ENCODE measurements at places on chromosomes 2 and 18.

- no peak for DNase-seq
Observed at GRCh38 chr2:218710334-218710686, 325 bp upstream of the TTLL4 start.

- no peak for DNase-seq
Observed at GRCh38 chr2:100817388-100817985, 2.5 kb upstream of the NPAS2 start.

DNA sequence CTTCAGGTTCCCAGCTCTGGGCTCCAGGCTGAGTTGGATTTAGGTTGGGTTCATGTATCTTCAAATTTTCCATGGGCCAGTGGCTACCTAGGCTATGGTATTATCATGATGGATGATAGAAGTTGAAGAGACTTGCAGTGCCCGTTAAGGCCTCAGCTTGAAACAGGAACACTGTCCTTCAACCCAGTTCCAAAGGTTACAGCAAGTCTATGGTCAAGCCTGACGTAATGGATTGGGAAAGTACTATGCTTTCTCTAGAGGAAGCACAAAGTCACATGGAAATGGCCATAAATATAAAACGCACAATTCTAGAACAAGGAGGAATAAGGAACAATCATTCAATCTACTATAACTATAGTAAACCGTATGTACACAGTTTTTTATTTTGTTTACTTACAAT lies 593.2 kb downstream of the ZEB2 start:
- no peak for DNase-seq

GRCh38 chr2:162261032-162261945 lies 18.0 kb upstream of the FAP start:
- DNase-seq: no peak

DNA sequence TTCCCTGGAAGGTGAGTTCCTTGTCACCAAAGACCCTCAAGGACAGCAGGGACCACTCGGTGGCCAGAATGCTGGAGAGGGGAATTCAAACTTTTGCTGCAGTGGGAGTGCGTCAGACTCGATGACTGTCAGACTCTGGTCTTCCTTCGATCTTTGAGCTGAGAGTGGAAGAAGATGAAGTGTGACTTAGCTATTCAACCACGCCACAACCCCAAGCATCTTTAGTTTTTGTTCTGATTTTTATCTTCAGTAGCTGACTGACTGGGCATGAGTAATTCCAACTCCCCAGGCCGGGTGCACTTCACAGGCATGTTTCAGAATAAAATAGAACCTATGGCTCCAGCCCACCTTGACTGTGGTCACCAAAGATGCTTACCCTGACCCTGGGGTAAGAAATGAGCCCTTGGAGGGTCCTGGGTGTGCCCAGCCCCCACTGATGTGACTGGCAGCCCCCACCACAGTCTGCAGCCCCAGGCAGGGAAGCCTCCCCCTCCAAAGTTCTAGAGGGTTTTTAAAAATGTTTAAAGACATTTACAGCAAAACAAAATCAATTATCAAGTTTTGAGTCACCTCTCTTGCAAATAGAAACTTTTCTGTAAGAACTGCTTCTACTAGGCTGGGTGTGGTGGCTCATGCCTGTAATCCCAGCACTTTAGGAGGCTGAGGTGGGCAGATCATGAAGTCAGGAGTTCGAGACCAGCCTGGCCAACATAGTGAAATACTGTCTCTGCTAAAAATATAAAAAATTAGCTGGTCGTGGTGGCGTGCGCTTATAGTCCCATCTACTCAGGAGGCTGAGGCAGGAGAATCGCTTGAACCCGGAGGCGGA lies 24.9 kb upstream of the YWHAQ start:
- DNase-seq: peak; percentile 52

DNA sequence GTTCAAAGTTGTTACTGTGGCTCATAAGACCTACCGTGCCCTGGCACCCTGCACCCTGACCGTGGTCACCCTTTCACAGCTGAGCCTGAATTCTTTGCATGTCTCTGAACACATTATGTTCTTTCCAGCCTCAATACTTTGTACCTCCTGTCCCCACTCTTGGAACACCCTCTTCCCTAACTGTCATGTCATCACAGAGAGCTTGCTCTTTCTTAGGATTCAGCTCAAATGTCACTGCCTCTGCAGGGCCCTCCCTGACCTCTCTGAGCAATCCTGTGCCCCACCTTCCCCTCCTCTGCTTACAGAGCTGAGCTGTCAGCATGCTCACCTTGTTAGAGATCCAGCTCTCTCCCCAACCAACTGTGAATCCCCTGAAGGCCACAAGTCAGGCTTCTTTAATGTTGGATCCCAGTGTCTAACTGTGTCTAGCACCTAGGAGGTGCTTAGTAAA lies 15.0 kb downstream of the PRKAG3 start:
- no peak for DNase-seq

DNA sequence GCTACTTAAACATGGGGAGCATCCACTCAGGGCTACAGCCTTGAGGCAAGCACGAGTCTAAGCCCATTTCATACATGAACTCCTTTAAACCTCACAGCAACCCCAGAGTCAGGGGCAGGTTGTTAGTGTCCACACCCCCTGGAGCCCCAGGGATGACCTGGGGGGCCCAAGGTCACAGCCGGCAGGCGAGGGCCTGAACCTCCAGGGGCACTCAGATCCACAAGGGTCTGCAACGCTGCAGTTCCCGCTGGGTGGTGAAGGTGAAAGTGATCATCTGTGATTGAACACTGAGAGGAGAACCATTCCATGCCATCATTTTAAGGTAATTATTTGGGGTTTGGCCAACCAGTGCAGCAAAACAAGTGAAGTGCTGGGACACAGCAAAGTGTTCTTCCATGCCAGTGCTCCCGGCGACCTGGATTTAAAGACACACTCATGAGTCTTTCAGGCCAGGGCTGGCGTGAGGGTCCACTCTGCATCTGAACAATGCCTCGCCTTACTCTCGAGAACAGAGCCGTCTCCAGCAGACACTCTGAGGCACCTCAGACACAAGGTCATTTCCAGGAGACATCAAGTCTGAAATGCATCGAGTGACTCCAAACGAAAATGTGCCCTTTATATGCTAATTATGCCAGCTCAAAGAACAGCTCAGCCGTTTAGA lies 61.6 kb upstream of the SNTG2 start:
- DNase-seq: no peak

- no peak for DNase-seq
Observed at GRCh38 chr2:242030858-242031257, 161.3 kb downstream of the RTP5 start.

DNA sequence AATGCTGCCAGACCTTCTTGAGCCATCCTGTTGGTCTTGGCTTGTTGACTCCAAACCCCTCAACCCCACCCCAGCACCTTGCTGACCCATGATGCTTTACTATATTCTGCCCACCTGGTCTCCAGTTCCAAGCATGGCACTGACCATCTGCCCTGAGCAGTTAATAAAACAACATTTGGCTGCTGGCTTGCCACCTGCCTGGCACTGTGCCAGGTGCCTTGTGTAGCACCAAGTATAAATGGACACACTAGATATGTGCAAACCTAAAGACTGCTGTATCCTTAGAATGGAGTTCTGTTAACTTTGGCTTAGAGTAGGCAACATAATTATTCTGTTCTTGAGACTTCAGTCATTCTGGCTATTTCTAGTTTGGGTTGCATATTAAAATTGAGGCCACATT lies 91.4 kb downstream of the ACSL3 start:
- no peak for DNase-seq

DNA sequence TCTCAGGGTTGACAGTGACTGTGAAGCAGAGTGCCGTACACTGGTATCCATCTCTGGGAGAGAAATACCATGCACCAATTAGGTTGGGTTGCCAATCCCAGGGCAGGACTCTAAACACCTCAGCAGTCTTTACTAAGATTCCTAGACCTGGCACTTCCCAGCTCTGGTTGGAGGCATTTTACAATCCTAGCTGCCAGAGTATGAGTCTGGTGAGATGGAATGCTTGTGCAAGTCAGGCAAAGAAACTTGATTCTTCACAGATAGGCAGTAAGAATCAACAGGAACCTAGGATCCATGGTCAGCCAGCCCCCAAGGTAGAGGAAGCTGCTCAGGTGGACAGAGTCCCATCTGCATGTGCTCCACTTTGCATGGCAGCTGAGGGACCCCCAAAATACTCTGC lies 6.0 kb upstream of the UGT1A5 start:
- DNase-seq: no peak

DNA sequence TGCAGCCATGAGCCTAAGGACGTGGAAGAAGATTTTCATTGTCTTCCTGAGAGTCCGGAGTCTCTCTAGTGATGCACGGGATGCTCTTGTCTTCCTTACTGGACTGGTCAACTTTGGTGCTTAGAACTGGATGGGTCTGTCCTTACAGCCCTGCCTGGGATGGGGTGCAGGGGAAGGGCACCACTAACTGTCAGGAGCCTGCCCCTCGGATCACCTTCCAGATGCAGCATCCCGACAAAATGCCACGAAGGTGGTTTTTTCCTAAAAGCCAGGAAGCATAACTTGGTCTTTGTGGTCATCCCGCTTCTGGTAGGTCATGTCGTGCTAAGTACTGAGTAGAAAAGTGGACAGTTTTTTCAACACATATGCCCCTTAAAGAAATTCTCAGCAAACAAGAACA lies 207.4 kb upstream of the TWIST2 start:
- DNase-seq: no peak

GRCh38 chr2:239159476-239159911 lies 241.3 kb downstream of the HDAC4 start:
- DNase-seq: no peak

DNA sequence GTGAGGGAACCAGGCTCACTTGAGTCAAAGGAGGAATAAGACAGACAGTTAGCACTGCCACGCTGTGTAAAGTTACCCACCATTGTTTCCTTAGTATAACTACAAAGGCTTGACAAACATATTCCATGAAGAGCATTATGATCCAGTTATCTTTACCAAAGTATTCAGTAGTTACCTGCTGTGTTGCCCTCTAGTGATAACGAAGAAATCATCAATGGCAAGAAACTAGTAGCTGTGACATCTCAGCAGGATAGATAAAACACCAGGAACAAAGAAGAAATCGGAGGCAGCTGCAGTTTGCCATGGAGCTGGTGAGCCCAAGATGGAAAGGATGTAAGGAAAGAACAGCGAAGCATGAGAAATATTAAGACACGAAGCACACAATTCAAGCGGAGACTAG lies 215.3 kb upstream of the FSHR start:
- DNase-seq: no peak

GRCh38 chr2:27123302-27124150 lies at the start of gene ABHD1:
ABHD1 (plus strand) TSS chr2:27123815; CDS start chr2:27123949, 134 bp downstream.
- peak; percentile 52 for DNase-seq

GRCh38 chr2:195632856-195633572 lies 24.0 kb upstream of the SLC39A10 start:
- DNase-seq: no peak

DNA sequence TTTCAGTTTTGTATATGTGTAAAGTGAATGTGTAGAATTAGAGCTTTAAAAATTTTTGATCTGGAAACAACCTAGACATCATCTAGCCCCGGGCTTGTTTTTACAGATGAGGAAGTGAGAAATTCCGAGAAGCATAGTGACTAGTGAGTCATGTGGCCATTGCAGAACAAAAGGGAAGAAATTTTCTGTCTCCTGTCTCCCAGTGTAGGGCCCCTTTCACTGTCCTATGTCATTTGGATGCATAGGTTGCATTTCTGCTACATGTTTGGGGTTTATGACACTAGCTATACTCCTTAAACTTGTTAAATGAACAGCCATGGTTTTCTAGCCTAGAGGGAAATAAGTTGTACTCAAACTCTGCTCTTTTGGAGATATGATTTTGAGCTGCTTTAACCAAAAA lies 84.6 kb downstream of the PLCL1 start:
- no peak for DNase-seq

DNA sequence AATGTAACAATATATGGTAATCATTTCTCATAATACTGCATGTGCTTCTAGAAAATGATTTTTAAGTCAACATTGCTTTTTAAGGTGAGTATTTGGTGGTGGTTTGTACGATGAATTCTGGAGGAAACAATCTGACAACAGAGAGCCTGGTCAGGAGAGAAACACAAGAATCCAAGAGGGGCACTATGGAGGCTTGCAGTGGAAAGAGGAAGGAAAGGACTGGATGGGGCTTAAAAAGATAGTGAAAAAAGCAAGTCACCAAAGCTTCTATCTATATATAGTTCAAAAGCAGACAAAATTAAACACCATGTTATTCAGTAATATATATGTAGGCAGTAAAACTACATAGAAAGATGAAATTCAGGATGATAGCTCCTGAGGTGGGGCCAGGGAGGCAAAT lies 109.4 kb upstream of the SERTAD2 start:
- DNase-seq: no peak

DNA sequence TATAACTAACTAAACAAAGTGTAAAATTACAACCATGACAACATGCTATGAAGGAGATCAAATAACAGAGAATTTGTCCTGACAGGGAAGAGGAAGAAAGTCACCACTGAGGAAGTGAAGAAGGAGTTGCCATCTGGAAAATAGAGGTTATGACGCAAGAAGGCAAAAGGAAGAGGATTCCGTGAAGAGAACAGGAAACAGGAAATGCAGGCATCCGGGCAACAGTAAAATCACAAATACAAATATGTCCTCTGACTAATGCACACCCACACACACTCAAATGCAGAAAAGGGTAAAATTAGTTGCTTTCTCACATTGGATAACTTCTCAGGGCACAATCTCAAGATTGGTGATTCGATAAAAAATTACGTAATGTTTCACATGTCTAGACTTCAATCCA lies 278.4 kb downstream of the TMX3 start:
- no peak for DNase-seq

- DNase-seq: no peak
Observed at GRCh38 chr2:215286309-215286708, 25.6 kb upstream of the ATIC start.

- no peak for DNase-seq
Observed at GRCh38 chr2:226836548-226836885, 663 bp downstream of the RHBDD1 start.

DNA sequence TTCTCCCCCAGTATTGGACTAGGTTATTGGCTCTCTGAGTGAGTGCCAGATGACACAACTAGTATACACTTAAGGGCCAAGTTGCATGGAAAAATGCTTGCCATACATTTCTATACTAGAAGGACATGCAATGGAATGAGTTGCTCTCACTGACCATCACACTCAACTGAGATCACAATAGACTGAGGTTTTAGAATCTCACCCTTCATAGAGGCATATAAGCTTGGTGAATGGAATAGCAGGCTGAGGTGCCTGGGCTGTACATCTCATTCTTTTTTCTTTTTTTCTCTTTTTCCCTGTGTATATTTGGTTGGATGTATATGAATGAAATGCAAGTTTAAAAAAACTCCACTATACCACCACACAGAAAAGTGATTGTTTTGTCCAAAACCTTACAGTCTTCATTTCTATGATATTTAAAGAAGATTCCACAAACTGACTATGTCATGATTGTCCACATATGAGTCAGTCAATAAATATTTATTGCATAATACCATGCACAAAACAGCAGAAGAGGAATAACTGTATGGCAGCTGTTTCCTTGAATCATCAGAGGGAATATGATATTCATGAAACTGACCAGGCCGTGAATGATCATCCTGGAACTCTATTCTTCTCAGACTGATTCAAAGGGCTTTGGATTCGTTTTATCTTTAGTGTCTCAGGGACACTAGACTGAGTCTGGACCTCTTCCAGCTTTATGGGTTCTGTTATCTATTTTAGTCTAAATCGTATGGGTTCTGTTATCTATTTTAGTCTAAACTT lies 122.6 kb upstream of the STK17B start:
- DNase-seq: no peak
